ENCODE measurements at places on chromosomes 11 and 22.

DNA sequence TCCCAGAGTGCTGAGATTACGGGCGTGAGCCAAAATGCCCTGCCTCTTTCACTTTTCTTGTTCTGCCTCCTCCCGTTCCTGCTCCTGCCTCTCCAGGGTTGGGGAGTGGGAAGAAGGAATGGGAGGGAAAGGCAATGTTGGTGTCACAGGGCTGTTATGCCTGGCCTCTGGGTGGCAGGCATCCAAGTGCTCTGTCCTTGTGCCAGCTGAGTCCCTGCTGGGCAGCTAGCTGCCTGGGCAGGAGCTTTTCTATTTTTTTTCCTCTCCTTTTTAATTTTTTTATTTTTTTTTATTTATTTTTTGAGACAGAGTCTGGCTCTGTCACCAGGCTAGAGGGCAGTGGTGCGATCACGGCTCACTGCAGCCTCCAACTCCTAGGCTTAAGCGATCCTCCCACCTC, 4.1 kb upstream of the SAC3D1 start:
- no peak for DNase-seq

DNA sequence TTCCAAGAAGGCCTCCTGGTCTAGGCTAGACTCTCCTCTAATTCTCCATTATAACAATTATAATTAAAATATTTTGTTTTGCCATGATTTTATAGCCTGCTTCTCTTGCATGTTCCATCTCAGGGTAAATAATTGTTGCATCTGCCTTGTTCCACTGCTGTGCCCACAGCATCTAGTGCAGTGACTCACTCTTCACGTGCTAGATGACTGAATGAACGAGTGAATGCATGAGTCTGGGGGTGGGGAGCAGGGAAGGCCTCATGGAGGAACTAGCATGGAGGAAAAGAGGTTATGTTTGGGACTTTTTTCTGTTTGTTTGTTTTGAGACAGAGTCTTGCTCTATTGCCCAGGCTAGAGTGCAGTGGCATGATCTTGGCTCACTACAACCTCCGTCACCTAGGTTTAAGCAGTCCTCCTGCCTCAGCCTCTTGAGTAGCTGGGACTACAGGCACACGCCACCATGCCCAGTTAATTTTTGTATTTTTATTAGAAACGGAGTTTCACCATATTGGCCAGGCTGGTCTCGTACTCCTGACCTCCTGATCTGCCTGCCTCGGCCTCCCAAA, 5.2 kb upstream of the OAF start:
- DNase-seq: peak; percentile 52

GRCh38 chr11:117476531-117477142, 149.0 kb downstream of the CEP164 start:
- no peak for DNase-seq

DNA sequence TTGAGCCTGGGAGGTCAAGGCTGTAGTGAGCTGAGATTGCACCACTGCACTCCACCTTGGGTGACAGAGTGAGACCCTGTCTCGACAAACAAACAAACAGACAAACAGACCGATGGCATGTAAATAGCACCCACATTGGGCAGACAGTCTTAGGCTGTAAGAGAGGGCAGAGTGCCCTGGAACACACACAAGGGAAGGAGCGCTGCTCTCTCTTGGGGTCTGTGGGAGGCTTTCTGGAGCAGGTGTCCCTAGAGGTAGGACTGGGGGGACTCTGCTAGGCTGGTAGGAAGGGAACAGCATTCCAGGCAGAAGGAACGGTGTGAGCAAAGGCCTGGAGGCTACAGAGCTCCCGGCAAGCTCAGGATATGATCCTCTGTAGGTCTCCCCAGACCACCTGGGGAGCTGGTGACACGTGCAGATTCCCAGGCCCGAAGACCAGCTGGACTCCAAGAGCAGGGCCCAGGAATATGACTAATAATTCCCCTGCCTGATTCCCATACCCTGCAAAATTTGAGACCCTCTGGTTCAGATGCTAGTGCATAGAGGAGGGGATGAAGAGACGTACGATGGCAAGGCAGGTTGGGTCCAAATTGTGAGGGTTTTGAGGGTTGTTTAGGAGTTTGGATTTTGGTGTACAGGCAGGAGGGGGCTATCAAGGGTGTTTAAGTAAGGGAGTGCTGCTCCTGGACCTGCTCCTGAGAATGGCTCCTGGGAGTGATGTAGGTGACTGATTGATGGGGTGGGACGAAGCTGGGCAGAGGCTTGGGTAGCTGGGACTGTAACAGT, 11.6 kb downstream of the SMIM38 start:
- DNase-seq: peak; percentile 27

DNA sequence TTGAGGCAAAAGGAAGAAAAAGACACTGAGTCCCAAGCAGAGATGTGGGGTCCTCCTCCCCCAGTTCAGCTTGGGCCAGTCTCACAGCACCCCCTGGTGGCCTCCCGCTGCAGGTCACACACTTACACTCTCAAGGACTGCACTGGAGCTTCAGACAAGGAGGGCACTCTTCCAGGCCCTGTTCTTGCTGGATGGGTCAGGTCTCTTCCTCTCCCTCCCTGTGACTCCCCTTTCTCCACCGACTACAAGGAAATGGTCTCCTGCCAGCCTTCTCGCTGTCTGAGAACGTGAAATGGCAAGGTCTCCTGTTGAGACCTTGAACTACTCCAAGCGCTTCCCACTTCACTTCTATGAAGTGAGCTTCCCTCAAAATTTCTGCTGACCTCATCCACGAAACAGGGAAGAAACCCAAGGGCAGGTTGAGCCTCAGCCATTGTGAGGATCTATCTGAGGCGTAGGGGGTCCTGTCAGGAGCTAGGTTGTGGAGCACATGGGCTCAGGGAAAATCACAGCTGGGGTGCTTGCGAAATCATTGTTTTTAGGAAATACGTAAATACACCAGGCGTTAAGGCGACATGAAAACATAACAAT, 11.2 kb upstream of the IGLL1 start:
- peak; percentile 44 for DNase-seq

DNA sequence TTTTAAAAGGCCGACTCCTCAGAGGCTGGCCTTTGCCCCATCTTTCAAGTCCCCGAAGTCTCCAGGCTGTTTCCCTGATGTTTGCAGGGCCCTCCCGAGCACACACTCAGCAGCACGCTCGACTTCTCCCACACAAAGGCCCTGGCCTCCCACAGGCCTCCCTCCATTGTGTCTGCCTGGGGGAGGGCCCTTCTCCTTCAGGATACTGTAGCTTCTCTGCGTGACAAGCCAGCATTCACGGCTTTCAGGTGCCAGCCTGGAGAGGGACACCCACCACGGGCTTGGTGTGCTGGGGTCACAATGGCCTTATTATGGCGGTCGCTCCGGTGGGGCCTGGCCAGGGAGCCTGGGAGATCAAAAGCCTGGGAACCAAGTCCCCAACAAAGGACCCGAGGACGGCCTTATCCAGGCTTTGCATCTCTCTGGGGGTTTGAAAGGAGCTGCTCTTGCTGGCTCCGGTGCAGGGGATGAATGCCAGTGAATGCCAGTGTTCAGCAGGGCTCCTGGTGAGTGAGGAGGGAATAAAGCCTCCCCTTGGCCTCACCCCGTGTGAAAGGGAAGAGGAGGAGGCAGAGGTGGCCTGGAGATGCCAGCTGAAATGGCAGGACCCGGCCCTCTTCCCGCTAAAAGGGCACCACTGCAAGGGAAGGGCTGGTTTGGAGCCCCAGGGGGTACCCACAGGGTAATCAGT, 55.0 kb downstream of the TRAF6 start:
- peak; percentile 81 for DNase-seq

- DNase-seq: no peak
Measured at GRCh38 chr22:23827351-23827995, 11.3 kb downstream of the DERL3 start.

GRCh38 chr11:81104051-81104450, 1629.6 kb downstream of the FAM181B start:
- DNase-seq: no peak

DNA sequence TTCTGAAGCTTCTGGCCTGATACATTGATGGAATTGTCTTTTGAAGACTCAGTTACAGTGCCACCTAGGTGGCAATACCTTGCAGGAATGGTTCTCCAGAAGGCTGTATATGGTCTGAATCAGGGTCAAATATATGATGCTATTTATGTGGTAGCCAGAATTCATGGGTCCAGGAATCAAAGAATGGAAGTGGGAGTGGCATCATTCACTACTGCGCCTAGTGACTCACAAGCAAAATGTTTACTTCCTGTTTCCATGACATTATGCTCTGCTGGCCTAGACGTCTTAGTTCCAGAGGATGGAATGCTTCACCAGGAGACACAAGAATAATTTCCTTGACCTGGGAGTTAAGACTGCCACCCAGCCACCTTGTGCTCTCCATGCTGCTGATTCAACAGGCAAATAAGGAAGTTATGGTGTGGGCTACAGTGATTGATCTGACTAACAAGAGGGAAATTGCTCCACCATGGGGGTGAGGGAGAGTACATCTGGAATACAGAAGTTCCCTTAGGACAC, 491.8 kb downstream of the ETS1 start:
- DNase-seq: peak; percentile 93

Data from fibroblast of skin of back (primary cell).